ENCODE measurements at places on chromosomes 11 and 22.
A peak's percentile ranks its signal among the peaks of the same experiment; 100 is the strongest.

DNA sequence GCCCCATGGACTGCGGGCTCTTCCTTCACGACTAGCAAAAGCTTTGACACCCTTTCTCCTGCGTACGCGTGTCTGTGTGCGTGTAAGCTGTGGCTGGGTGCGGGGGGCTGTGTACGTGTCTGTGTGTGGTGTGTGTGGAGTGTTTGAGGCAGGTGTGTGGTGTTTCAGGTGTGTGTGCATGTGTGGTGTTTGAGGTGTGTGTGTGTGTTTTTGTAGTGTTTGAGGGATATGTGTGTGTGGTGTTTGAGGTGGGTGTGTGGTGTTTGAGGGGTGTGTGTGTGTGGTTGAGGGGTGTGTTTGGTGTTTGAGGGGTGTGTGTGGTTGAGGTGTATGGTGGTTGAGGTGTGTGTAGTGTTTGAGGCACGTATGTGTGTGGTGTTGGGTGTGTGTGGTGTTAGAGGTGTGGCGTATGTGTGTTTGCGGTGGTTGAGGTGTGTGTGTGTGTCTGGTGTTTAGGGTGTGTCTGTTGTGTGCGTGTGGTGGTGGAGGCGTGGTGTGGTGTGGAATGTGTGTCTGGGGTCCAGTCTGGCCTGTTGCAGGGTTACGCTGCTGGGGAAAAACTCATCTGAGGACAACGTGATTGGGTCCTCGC lies 687 bp upstream of the ARSA start:
- DNase-seq = no peak

DNA sequence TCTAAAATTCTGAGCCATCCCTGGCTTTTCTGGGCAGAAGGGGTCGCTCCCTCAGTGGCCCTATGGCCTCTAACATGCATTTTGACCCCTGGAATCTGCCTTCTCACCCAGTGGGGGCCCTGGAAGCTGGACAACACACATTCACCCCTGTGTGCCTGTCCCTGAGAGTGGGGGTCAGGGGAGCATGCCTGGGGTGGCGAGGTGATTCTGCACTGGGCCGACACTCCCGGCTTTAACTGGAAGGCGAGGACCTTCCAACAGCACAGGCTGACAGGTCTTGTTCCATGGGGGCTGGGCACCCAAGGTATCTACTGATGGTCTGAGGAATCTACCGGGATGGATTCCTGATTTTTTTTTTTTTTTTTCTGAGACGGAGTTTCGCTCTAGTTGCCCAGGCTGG lies 10.7 kb downstream of the PPM1F start:
- DNase-seq = no peak

DNA sequence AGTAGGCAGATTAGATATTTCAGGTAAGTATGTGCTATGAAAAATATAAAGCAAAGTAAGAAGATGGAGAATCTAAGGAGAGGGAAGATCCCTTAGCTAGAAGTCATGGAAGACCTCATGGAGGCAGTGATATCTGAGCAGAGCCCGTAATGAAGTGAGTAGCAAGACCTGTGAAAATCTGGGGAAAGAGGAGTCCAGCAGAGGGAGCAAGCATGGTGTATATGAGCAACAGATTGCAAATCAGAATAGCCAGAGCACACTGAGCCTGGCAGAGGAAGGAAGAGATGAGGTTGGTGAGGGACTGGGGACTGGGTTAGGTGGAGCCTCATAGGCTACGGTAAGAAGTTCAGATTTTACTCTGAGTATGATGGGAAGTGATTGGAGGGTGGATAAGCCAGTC lies 9.4 kb downstream of the LHFPL7 start:
- peak; percentile 47 for DNase-seq

- DNase-seq = no peak
Observed at GRCh38 chr11:69229511-69229910, 64.4 kb upstream of the MYEOV start.

- no peak for DNase-seq
Observed at GRCh38 chr11:60184824-60185511, 2.1 kb upstream of the MS4A6A start.

DNA sequence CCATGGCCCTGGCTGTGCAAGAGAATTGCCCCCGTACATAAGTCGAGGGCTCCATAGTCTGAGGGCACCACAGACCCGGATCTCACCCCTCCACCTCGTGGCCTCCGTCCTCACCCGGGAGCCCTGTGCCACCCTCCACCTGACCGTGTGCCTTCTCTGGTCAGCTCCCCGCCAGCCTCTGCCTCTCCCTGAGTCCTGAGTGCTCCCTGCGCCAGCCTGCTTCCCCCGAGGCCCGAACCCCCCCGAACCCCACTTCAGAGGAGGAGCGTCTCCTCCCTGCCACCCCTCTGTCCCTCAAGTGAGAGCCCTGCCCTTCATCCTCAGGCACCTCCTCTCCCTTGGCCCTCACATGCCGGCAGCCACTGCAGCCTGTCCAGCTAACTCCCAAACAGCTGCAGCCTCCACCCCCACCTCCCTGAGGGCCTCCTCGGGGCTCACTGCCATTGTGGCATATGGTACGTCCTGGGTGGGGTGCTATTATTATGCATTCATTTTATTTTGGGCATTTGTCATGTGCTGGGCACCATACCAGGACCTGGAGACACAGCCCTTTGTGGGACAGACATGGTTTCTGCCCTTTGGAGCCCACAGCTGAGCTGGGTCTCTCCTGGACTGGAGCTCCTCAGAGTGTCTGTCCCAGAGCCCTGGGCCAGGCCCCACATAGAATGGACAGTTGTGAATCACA lies 67.2 kb downstream of the MYO7A start:
- no peak for DNase-seq

- DNase-seq = no peak
Observed at GRCh38 chr22:43750751-43751150, 61.4 kb downstream of the EFCAB6 start.

DNA sequence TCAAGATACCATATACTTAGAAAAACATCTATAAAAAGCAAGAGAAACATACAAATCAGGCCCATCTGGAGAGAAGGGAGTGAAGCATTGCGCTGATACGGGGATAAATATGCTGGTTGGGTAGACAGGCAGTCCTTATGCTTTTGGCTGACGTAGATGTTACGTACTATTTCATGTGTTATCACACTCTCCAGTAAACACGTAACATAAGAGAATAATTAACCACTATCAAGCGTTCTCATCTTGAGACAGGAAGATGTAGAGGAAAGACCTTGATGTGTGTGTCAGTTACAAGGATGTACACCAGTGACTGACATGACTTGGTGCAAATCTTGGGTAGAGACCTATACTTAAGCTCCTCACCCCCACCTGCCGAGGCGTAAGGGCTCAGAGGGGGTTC lies 86.7 kb upstream of the PRODH start:
- DNase-seq = no peak

GRCh38 chr11:114132944-114133394 lies 73.5 kb downstream of the ZBTB16 start:
- DNase-seq = no peak

DNA sequence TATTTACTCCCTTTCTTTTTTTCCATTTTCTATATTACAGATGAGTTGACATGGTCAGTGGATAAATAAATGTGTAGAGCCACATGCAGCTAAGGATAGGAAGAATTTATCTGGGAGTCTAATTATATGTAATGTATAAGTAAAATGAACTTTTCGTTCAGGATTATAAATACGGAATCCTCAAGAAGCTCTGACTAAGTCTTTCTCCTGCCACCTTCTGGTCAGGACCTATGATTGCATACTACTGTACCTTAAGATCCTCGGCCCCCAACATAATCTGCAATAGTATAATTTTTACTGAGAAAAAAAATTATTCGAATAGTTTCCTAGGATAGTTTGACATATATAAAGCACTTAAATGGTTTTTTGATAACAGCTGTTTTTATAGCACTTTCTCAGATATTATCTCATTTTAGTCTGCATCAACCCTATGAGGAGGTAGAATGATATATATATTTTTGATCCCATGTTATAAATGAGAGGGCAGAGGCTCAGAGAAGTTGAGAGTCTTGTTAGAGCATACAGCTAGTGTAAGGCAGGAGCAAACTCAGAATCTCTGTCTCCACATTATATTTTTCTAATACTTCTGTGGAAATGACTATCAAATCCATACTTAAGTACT lies 36.1 kb downstream of the CCDC90B start:
- peak; percentile 81 for DNase-seq

DNA sequence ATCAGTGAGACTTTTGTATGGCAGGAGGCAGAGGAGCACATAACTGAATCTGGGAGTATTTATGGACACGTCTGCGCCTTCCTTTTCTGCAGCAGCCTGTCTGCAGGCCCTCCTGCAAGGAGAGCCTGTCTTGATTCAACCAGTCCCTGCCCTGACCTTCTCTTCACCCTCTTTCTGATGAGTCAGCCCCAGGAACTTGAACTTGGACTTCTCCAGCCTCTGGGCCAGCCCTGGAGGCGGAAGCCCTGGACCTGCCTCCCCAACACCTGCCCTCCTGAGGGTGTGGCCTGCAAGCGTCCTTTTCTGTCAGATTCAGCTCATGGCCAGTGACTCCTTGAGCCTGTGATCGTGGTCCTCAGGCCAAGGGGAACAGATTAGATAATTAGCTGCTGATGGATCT lies 20.0 kb downstream of the DAGLA start:
- no peak for DNase-seq

- no peak for DNase-seq
Observed at GRCh38 chr11:82631722-82632630, 101.7 kb downstream of the FAM181B start.

DNA sequence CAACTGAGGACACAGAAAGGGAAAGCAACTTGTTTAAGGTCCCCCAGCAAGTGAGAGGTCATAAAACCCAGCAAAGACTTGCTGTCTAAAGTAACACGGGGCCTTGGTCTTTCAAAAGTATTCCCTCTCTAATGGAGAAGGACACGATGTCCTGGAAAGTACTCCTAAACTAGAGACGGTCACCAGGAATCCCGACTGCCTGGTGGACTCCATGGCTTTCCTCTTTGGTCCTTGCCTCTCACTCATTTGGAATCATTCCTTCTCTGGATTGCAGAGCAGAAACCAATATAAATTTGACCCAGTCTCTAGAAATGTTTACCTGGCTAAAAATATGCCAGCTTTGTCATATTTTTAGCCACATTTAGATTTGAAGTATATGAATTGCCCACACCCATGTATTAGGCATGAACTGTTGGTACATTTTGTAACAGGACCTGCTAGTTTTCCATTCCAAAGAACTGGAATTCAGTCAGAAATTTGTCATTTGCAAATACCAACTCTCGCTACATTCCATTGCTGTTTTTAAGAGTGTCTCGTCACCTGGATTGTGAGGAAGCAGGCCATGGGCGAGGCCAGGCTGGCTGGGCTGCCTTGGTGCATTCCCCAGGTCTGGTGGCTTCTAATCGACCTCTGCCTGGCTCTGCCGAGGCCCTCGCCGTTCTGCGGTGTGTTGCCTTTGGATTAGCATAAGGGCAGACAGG lies 12.9 kb downstream of the NAV2 start:
- DNase-seq = no peak

- no peak for DNase-seq
Observed at GRCh38 chr11:35167426-35167954, 28.5 kb downstream of the CD44 start.

- no peak for DNase-seq
Observed at GRCh38 chr11:63919267-63920125, 2.5 kb upstream of the RCOR2 start.

- no peak for DNase-seq
Observed at GRCh38 chr11:55697817-55698216, 35.8 kb downstream of the OR4C6 start.

- no peak for DNase-seq
Observed at GRCh38 chr11:100769165-100769564, 82.1 kb downstream of the ARHGAP42 start.

DNA sequence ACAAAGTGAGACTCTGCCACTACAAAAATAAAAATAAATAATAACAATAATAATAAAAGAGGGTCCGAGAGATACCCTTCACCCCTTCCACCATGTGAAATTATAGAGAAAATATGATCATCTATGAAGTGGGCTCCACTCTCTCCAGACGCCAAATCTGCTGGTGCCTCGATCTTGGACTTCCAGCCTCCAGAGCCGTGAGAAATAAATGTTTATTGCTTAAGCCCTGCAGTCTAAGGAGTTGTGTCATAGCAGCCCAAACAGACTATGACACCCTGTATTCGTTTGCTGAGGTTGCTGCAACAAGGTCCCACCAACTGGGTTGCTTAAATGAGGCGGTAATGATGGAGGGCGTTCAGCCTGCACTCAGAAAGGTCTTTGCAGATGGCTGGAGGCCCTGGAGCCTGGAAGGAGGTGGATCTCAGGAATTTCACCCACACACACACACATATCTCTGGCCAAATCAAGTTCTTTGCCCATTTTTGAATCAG lies 7.6 kb upstream of the SEPTIN5 start:
- DNase-seq = no peak

DNA sequence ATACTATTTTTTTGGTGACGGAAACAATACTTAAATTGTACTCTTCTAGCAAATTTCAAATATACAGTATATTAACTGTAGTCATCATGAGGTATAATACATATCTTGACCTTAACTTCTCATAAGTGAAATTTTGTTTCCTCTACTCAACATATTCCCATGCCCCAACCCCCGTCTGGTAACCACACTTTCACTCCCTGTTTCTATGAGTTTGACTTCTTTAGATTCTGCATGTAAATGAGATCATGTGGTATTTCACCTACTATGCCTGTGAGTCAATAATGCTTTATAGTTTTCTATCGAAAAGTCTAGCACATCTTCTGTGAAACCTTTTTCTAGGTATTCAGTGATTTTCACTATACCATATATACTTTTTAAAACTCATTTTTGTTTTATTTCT lies 663.2 kb downstream of the CNTN5 start:
- DNase-seq = no peak

GRCh38 chr11:2540223-2540991 lies 95.6 kb downstream of the KCNQ1 start:
- no peak for DNase-seq

DNA sequence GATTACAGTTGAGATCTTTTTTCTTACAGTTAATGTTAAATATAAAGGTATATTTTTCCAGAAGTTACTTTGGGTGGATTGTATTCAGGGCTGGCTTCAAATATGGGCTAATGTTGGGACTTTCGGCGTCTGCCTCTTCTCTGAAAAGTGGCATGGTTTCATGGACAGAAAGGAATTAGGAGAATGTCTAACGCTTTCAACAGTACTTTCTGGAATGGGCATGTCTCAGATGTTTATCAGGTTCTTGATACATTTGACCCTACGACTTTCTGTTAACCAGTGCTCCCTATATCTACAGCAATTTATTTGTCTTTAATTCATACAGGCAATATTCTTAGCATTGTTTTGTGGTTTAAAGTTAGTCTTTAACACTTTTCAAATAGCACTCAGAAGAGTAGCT lies 33.7 kb downstream of the ZC3H12C start:
- no peak for DNase-seq

GRCh38 chr11:61569701-61570100 lies 11.2 kb downstream of the SYT7 start:
- no peak for DNase-seq

DNA sequence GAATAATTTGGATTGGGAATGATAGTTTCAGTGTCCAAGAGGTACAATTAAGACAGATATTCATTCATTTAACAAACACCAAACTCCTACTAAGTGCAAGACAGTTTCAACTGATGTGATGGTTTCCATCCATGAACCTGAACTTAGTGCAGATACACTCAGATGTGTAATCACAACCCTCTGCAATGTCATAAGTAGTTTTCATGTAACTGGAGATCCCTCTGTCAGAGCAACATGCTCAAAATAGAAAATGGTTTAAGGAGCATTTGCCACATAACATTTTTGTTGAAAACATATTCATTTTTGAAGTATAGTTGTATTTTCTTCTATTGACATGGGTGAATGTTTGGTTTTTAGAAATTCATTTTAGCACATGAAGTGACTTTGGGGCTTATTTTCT lies 16.5 kb upstream of the PKNOX2 start:
- no peak for DNase-seq

- DNase-seq = no peak
Observed at GRCh38 chr11:24131698-24132097, 365.2 kb upstream of the LUZP2 start.

- no peak for DNase-seq
Observed at GRCh38 chr11:123314972-123315371, 115.1 kb upstream of the GRAMD1B start.

Measured in hematopoietic multipotent progenitor cell treated with erythropoietin and hydrocortisone succinate and interleukin-3 and kit ligand, for 6 days (in vitro differentiated cells).